ENCODE measurements at places on chromosomes 4 and X.

DNA sequence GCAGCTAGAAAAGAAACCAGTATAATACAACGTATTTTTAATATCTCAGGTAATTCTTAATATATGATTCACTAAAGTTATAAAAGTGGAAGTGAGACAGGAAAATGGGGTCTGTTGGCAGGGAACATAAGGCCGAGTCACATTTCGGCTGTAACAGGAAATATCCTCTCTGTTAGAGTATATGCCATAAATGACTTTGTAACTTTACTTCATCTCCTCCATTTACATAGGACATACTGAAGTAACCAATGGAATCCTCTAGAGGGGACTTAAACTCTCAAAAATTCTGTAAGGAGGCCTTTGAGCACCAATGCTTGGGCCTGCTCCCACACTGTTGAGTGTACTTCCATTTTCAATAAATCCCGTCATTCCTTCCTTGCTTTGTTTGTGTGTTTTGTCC lies 71.3 kb downstream of the ANKRD17 start:
- no peak for DNase-seq

DNA sequence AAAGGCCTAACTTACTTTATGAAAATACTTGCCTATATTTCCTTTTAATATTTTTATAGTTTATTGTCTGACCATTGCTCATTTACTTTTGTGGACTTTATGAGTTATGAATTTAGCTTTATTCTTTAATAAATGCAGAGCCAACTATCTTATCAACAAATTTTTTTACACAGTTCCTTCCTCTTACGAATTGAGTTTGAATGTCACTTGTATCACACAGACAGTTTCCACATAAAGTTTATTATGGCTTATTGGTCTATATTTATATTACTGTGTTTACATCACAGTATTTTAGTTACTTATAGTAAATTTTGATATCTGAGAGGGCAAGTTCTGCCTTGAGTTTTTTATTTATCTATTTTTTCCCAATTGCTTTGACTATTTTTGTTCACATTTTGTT lies 450.6 kb downstream of the C4orf33 start:
- no peak for DNase-seq

GRCh38 chr4:84498203-84498934 lies 723 bp downstream of the NKX6-1 start:
- DNase-seq = no peak

DNA sequence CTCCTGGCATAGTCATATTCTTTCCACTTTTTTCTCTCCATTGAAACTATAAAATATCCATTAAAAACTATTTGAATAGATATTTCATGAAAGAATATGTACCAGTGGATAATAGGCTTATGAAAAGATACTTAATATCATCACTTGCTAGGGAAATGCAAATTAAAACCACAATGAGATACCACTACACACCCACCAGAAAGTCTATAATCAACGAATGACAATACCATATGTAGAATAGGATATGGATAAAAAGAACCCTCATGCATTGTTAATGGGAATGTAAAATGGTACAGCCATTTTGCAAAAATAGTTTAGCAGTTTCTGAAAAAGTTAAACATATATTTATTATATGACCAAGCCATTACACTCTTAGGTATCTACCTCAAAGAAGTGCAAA lies 218.7 kb upstream of the GPC4 start:
- DNase-seq = no peak

GRCh38 chrX:54979432-54979831 lies 14.6 kb downstream of the PFKFB1 start:
- DNase-seq = no peak

DNA sequence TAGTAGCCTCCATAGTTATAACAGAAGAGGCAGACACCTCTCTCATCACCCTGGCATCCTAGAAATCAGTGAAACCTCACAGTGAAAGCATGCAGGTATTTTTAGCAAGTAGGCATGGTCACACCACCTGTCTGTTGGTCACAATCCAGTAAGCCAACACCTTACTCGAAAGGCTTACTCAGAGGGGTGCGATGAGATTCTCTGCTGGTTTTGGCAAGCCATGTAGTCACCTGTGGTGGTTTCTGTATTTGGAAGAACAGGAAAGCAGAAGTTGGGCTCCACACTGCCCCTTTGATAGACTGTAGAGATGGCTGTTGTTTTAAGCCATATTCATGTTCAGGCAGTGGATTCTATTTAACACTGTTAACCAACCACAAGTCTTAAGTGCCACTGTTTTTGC lies 134.7 kb downstream of the DCLK2 start:
- DNase-seq = no peak

DNA sequence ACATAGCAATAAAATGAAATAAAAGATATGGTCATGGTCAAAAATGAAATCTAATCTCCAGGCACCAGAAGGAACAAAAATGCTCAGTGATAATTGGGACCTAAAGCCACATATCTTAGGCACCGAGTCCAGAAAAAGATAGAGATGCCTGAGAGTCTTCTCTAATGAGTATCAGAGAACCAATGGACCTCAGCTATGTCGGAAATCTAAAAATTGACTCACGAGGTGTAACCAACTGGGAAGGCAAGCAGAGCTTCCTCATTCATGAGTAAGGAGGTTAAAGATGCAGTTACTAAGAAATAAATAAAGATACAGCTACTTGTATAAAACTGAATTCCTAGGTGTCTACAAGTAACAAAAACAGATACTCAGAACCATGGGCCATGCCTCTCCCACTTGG lies 72.1 kb downstream of the KLHL34 start:
- no peak for DNase-seq

GRCh38 chr4:88212253-88212561 lies 53.8 kb upstream of the ABCG2 start:
- no peak for DNase-seq

DNA sequence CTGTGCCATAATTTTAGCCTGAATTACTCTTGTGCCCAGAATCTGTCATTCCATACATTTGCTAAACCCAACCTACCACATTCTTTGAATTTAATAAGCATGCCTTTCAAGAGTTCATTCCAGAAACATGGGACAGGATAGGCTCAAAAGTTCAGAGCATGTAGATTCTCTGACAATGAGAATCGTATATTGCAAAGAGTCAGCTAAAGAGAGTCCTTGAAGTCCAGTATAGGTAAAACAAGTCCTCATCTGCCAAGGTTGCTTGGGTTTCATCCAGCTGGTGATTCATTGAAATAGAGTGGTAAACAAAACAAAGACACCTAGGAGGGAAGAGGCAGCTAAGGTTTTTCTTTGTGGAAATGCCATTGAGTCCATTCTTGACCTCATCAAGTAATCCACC lies 249.3 kb upstream of the DIPK2B start:
- DNase-seq = no peak

- DNase-seq = no peak
Observed at GRCh38 chrX:84909151-84909550, 94.5 kb upstream of the APOOL start.

DNA sequence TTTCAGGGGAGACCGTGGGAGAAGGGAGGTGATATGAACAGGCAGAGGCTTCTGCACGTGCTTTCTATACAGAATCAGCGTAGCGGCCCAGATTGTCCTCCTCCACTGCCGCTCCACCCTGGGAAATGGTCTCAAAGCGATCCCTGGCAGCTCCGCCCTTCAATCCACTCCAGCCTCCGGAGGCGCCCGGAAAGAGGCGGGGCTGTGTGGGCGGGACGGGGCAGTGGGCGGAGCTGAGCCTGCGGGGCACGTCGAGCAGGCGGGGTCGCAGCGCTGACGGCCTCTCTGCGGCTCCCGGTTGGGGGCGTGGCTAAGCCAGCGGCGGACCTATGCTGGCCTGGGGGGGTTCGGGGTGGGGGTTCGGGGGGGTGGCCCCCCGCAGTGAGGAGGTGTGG lies 210 bp upstream of the SMIM10L2A start:
- DNase-seq = peak; percentile 75

DNA sequence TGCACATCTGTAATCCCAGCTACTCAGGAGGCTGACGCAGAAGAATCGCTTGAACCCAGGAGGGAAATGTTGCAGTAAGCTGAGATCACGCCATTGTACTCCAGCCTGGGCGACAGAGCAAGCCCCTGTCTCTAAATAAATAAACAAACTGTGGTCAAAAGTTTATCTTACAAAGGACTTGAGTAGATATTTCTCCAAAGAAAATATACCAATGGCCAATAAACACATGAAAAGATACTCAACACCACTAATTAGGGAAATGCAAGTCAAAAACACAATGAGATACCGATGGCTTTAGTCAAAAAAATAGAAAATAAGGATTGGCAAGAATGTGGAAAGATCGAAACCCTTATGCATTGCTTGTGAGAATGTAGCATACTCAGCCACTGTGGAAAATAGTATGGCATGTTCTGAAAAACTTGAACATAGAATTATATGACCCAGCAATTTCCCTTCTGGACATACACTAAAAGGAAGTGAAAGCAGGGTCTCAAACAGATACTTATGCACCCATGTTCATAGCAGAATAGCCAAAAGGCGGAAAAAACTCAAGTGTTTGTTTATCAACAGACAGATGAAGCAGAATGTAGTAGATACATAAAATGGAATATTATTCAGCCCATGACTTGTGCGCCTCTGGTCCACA lies 2.0 kb upstream of the CFAP97 start:
- DNase-seq = no peak

DNA sequence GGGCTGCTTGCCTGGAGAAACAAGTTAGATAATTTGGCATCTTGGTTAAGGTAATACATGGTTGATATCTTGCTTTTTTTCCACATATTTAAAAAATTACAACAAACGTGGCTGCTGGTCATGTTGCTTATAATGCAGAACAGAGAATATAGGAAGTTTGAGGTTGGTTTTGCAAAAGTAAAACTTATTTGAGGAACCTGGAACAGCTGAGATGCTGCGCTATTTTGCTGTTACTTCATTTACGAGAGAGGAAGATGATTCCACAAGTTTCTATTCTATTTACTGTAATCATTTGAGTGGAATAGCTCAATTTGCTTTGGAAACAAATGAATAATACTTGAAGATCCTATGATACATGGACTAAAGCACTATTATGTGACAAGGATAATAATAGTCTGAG lies 118.9 kb downstream of the TMA16 start:
- DNase-seq = no peak

DNA sequence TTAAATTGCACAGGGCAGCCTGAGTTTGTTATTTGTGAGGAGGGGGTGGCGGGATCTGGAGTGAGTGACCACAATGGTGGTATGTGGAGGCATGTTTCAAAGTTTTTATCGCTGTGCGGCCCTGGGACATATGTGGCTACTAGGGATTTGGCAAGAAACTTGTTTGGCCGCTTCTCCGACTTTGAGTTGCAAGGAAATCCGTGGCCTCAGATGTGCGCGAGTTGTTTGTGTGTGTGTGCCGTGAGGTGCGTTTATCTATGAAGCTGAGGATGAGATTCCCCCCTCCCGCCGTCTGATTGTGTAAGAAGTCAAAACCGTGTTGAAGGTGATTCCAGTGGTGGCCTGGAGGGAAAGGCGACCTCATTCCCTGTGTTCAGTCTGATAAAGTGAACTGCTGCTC lies 1.4 kb downstream of the JADE3 start:
- DNase-seq = peak; percentile 4

GRCh38 chr4:135508006-135508714 lies 1306.6 kb upstream of the PABPC4L start:
- DNase-seq = no peak

GRCh38 chr4:28277931-28278330 lies 1417.3 kb downstream of the STIM2 start:
- no peak for DNase-seq

- no peak for DNase-seq
Observed at GRCh38 chrX:70527053-70527452, 82.4 kb downstream of the DLG3 start.

GRCh38 chr4:124934916-124935315 lies 222.4 kb upstream of the ANKRD50 start:
- no peak for DNase-seq

DNA sequence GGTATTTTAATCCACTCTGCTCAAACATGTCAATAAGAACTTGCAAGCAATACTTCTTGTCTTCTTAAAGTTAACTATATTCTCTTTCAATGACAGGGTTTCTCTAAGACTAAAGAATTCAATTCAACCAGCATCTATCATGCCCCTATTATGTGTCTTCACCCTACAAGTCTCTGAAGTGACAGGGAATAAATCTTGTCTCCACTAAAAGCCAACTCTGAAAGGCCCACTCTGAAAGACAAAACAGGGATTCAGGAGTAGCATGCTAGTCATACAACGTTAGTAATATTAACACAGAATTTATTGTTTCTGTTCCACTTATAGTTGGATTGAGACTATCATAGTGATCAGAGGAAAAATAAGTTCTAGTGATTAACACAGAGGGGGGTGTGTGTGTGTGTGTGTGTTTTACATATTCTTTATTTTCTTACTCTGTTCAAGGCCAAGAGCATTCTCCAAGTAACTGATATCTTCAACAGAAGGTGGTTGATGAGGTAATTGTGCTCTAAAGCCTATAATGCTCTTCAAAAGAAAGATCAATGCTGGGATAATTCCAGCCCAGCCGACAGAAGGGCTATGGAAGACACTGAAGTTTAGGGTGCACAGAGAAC lies 122.4 kb upstream of the DCLK2 start:
- DNase-seq = no peak

DNA sequence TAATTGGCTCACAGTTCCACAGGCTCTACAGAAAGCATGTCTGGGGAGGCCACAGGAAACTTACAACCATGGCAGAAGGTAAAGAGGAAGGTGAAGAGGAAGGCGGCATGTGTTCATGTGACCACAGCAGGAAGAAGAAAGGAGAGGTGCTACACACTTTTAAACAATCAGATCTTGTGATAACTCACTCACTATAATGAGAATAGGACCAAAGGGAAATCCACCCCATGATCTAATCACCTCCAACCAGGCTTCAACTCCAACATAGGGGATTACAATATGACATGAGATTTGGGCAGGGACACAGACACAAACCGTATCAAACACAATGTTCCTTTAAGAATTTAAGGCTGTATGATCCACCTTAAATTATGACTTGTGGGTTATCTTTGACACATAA lies 10.5 kb upstream of the PGM2 start:
- no peak for DNase-seq

GRCh38 chr4:62806816-62807215 lies 1602.4 kb downstream of the TECRL start:
- no peak for DNase-seq

DNA sequence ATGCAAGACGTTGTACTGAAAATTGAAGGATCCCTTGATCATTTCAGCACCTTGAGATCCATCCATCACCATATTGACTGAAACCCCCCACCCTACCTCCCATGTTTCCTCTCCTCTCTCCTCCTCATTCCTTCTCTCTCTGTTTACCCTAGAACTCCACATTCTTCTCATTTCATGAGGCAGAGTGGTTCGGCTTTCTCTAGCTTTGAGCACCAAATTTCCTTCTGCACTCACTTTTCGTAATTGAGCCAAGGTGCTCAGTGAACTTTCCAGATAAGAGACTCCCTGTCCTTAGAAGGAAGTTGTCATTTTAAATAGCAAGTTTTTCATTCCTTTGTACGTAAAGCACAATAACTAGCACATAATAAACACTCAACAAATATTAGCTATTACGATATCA lies 108.3 kb upstream of the SLC34A2 start:
- DNase-seq = no peak

GRCh38 chr4:119099227-119099810 lies 36.3 kb upstream of the MYOZ2 start:
- no peak for DNase-seq

DNA sequence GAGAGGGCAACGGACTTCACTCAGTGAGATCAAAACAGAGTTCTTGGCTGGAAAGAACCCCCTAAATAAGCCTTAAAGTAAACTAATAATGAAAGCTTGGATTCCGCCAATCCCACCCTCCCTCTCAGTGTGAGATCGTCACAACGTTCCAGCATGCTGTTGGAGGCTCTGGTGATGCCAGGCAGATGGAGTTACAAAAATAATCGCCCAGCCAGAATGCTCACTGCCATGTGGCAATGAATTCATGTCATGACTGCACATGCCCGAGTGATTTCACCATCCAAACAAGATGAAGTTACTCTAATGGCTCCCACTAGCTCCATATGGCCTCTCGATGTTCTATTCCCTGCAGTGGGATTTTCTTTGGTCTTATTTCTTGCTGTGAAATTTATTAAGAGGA lies 248.0 kb downstream of the SPATA18 start:
- DNase-seq = no peak

All from muscle of arm (tissue), 14 donors.